ENCODE measurements at places on chromosomes 5 and 9. TPM values are rescaled to one million over a fixed set of nuclear protein-coding genes. Genes with fewer than 3 reads are reported as not detected.

GRCh38 chr5:73663161-73663859, 37.3 kb downstream of the ARHGEF28 start:
- no peak for DNase-seq

DNA sequence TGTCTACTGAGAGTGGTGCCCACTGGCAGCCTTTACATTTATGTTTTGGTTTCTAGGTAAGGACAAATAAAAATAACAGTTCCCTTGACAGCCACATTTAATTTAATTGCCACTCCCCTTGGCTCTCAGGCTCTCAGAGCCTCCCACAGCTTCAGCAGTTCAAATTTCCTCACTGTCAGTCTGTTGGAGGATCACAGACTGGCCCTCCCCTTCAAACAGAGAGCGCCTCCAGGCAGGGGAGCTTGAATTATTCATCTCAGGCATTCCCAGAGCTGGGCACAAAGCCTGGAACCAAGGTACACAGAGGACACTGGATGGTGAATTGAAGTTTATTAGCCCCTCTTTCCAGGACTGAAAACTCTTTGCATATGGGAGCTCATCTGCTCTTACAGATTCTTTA, 407.7 kb downstream of the SPOCK1 start:
- DNase-seq: no peak

GRCh38 chr9:109733690-109734089, 46.3 kb upstream of the PALM2AKAP2 start:
- no peak for DNase-seq

- DNase-seq: no peak
These were observed 133.4 kb downstream of the ACTBL2 start for GRCh38 chr5:57349214-57349613.

GRCh38 chr5:103849934-103850333, 287.3 kb upstream of the NUDT12 start:
- DNase-seq: no peak

The CKMT2 gene
- 0.99 TPM for polyA plus RNA-seq

The GPR107 gene
- polyA plus RNA-seq: 5.9 TPM

The ST8SIA4 gene
- polyA plus RNA-seq: 19.9 TPM
